Panc1 (cell line): ENCODE measurements at places on chromosomes 2 and 18.

- no peak for DNase-seq
Observed at GRCh38 chr2:85804583-85804982, 50.8 kb downstream of the ATOH8 start.

- DNase-seq, result no peak
Observed at GRCh38 chr2:48515513-48515985, 14.4 kb upstream of the STON1 start.

DNA sequence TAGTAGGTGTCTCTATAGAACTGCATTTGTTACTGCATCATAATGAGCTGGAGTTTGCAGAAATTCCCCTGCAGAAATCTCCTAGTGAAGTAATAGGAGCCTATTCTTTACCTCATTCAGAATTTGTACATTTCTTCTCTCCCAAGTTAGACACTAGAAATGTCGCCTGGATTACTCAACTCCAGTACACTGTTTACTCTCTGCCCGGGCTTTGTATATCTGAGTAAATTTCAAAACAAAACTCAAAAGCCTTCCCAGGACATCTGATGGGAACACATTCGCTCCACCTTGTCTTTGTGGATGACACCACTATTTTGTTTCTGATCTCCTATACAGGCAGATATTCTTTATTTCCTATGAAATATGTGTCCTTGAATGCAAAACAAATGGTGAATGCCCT, 76.8 kb downstream of the POU3F3 start:
- DNase-seq, result no peak

DNA sequence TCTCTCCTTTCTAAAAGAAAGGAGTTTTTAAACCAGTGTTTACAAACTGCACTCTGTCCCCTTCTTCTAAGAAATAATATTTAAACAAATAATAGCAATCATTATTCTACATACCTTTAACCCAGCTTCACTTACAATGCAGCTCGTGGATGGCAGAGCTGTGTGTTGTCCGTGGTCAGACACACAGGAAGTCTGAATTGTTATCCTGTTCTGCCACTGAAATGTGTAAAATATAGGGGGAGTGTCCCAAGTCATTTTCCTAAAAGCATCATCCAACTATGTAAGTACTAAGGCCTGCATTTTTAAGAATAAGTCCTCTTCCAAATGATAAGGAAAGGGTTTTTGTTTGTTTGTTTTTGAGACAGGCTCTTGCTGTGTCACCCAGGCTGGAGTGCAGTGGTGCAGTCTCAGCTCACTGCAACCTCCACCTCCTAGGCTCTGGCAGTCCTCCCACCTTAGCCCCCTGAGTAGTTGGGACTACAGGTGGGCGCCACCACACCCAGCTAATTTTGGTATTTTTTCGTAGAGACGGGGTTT, 2.7 kb upstream of the PPP4R1 start:
- DNase-seq, result no peak

GRCh38 chr2:42516418-42516901, 22.7 kb upstream of the KCNG3 start:
- DNase-seq, result no peak

DNA sequence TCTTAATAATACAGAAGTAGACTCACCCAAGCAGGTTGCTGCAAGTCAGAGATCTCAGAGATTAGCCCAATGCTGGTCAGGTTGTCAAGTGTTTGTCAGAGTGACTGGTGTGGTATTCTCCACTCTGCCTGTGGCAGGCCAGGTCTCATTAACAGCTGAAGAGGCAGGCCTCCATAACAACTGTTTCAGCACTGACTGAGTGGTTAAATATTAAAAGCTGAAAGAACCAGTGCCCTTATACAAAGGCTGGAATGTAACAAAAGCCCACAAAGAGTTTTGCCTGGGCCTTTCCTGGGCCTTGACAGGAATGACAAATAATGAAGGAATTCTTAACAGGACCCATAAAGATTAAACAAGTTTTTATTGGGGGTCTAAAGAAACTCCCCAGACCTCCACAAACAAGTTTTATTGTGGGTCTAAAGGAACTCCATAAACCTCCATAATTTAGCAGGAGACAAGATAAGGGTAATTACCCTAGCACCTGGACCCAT, 26.8 kb downstream of the SULT1C2 start:
- no peak for DNase-seq
